ENCODE measurements at places on chromosomes 12 and 14. TPM values are rescaled to one million over a fixed set of nuclear protein-coding genes. Genes with fewer than 3 reads are reported as not detected.

Gene BICDL1
- total RNA-seq = 128 TPM

Gene CISTR
- not detected for total RNA-seq

Gene KRT75
- total RNA-seq = not detected

Gene CLEC4C
- total RNA-seq = not detected

Gene PLEKHH1
- total RNA-seq = 2.2 TPM

Gene NEUROD4
- total RNA-seq = not detected

Gene HIP1R
- total RNA-seq = 21.2 TPM

Gene COCH
- total RNA-seq = 1.3 TPM

Gene TAS2R9
- total RNA-seq = not detected

GRCh38 chr12:19489168-19489567, 49.9 kb downstream of the AEBP2 start:
- H3K27ac ChIP-seq = no peak overlapping the region
- H3K36me3 ChIP-seq = peaks cover 16% of the 10 kb centered on the region
- DNase-seq = peak; percentile 17
- no peaks in the 10 kb centered on the region for H3K27me3 ChIP-seq
- peaks cover 36% of the 10 kb centered on the region for H3K4me1 ChIP-seq

- DNase-seq = peak; percentile 97
- peak within 1 kb of the TSS; percentile 31 for H3K27ac ChIP-seq
- peak within 1 kb of the TSS; percentile 77 for H3K4me3 ChIP-seq
- H3K36me3 ChIP-seq = no peaks in the 10 kb centered on the region
- H3K4me1 ChIP-seq = peaks cover 26% of the 10 kb centered on the region
Observed at GRCh38 chr12:12999959-13000615, at the start of gene HEBP1. Gene HEBP1 (minus strand): TSS chr12:13000265. CDS start chr12:13000114, 151 bp downstream.

GRCh38 chr12:105226219-105226618, 9.8 kb downstream of the APPL2 start:
- H3K27ac ChIP-seq = no peak overlapping the region
- peak; percentile 41 for DNase-seq
- H3K4me1 ChIP-seq = peaks cover 45% of the 10 kb centered on the region
- peaks cover 21% of the 10 kb centered on the region for H3K36me3 ChIP-seq
- H3K4me3 ChIP-seq = no peak overlapping the region
- H3K27me3 ChIP-seq = no peaks in the 10 kb centered on the region

DNA sequence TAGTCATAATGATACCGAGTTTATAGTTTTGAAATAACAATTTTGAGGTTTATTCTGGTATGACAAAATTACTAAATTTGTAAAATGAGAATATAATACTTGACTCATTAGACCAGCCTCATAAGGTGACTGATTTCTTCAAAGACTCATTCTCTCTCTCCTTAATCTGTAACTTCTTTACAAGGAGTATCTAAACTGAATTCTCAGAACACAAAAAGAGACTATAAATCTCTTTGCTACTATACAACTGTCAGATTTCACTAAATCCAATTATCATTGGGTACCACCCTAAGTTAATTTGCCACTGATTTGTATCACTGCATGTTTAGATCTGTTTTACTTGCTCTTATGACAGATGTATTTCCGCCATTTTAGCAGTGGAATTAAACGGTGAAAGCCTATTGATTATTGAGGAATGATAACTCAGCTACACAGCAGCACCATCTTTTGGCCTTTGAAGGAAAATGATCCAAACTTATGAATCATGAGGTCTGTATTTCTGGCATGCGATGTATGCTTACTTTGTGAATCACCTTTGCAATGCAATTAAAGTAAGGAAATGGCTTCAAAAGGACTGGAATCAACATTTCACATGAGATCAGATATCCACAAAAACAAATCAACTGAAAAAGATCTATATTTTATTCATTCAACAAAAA, 161.2 kb downstream of the RERGL start:
- DNase-seq = no peak
- H3K27ac ChIP-seq = no peak overlapping the region
- no peaks in the 10 kb centered on the region for H3K36me3 ChIP-seq
- no peak overlapping the region for H3K4me3 ChIP-seq
- H3K27me3 ChIP-seq = no peaks in the 10 kb centered on the region

GRCh38 chr12:51242120-51242519, 3.5 kb downstream of the DAZAP2 start:
- peaks cover 63% of the 10 kb centered on the region for H3K4me1 ChIP-seq
- no peak overlapping the region for H3K4me3 ChIP-seq
- H3K27me3 ChIP-seq = no peaks in the 10 kb centered on the region

GRCh38 chr14:53354336-53354735, 201.2 kb upstream of the DDHD1 start:
- H3K4me3 ChIP-seq = no peak overlapping the region
- H3K27ac ChIP-seq = no peak overlapping the region
- no peak for DNase-seq
- no peaks in the 10 kb centered on the region for H3K36me3 ChIP-seq
- H3K27me3 ChIP-seq = no peaks in the 10 kb centered on the region

DNA sequence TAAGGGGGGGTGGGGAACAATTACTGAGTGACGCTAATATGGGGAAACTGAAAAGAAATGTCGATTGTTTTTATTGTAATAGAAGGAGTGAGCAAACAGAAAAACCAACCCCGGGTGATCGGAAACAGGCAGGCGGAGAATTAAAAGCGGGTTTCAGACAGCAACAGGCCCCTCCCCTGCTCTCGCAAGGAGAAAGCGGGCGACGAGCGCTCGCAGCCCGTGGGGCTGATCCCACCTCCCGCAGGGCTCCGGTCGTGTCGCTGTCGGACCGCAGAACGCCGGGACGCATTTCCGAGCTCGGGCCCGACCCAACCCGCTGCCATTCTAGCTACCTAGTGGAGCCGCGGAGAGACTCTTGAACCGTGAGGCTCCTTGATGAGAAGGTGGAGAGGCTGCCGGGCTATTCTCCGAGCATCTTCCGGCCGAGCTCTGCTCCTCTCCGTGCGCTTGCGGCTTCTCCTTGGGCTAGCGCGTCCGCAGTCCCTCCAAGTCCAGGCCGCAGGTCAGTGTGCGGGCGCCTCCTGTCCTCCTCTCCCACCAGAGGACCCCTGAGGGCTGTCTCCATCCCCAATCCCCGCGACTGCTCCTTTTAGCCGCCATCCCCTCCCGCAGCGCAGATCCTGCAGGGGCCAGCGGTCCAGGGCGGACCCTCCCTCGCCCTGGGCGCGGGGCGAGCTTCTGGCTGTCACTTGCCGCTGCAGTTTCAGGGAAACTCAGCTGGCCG, 4.1 kb upstream of the PAX9 start:
- H3K27ac ChIP-seq = no peak overlapping the region
- H3K4me3 ChIP-seq = no peak overlapping the region
- peaks cover 42% of the 10 kb centered on the region for H3K4me1 ChIP-seq
- DNase-seq = no peak
- peaks cover 94% of the 10 kb centered on the region for H3K27me3 ChIP-seq

- H3K36me3 ChIP-seq = no peaks in the 10 kb centered on the region
- no peak overlapping the region for H3K27ac ChIP-seq
- no peak overlapping the region for H3K4me3 ChIP-seq
- H3K4me1 ChIP-seq = no peaks in the 10 kb centered on the region
- no peak for DNase-seq
- no peaks in the 10 kb centered on the region for H3K27me3 ChIP-seq
Observed at GRCh38 chr12:58765653-58766512, 154.4 kb downstream of the LRIG3 start.

DNA sequence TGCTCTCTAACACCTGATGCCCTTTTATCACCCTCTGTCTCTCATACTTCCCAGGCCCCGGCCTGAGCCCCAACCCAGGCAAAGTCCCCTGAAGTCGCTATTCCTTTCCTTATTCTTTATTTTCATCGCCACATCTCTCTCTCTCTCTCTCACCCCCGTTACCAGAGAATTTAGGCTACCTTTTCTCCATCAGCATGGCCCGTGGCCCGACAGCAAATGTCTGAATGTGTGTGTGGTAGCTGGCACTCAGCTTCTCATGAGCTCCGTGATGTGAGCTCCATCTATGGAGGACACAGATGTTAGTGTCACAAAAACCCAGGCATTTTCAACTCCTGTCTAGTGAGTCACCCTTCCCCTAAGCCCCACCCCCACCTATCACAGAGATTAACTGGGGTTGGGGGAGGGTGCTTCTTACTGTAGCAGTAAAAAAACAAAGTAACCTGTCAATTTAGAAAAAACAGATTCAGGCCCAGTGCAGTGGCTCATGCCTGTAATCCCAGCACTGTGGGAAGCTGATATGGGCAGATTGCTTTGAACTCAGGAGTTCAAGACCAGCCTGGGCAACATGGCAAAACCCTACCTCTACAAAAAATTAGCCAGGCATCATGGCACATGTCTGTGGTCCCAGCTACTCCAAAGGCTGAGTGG, 53.8 kb downstream of the VCPKMT start:
- H3K27me3 ChIP-seq = no peaks in the 10 kb centered on the region
- H3K4me3 ChIP-seq = peak overlapping the region; percentile 85
- H3K27ac ChIP-seq = peak overlapping the region; percentile 98
- peak; percentile 94 for DNase-seq

DNA sequence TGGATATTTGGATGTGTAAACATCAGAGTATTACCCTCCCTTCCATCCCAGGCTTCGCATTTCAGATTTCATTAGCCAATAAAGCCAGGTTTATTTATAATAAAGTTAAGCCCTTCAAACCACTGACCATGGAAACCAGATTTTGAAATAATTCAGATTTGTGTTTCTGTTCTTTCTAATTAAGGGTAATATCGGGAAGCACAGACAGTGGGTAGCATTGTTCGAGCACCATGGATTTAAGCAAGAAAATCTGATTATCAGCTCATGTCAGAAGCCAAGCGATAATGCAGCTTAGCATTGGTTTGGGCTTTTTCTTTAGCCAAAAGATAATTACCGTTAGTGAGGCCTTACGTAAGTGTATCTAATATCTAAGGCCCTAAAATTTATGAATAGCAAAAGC, 116.1 kb downstream of the C12orf42 start:
- no peaks in the 10 kb centered on the region for H3K4me1 ChIP-seq
- no peak for DNase-seq
- H3K27me3 ChIP-seq = no peaks in the 10 kb centered on the region
- no peak overlapping the region for H3K27ac ChIP-seq

DNA sequence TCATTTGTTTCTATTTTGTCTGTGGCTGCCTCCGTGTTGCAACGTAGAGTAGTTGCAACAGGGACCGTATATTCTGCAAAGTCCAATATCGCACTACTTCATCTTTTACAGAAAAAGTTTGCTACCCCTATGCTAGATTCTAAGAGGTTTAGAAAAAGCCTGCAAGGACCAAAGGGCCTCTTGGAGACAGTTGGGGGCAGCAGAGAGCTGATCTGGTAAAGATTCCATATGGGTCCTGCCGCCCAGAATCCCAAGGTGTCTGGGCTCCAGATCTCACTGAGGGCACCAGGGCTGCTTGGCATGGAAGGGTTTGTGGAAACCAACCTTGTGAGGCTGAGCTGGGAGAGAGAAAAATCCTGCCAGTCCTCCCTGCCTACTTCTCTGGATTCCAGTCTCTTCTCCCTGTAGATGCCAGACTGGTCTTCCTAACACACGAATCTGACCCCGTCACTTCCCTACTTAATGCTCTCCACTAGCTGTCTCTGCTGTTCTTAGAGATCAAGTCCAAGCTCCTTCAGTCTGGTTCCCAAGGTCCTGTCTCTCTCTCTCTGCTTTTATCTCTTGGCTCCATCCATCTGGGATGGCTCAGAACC, 74.6 kb downstream of the GLRX5 start:
- no peak overlapping the region for H3K4me3 ChIP-seq
- DNase-seq = peak; percentile 27
- H3K27ac ChIP-seq = no peak overlapping the region

- H3K27ac ChIP-seq = no peak overlapping the region
- H3K4me1 ChIP-seq = no peaks in the 10 kb centered on the region
- no peak overlapping the region for H3K4me3 ChIP-seq
- no peaks in the 10 kb centered on the region for H3K36me3 ChIP-seq
Observed at GRCh38 chr12:5318874-5319273, 113.0 kb upstream of the NTF3 start.

- H3K4me3 ChIP-seq = no peak overlapping the region
- peaks cover 5% of the 10 kb centered on the region for H3K27me3 ChIP-seq
- no peak overlapping the region for H3K27ac ChIP-seq
- H3K4me1 ChIP-seq = no peaks in the 10 kb centered on the region
- DNase-seq = no peak
- no peaks in the 10 kb centered on the region for H3K36me3 ChIP-seq
Observed at GRCh38 chr14:95330591-95331370, 11.1 kb upstream of the CLMN start.

DNA sequence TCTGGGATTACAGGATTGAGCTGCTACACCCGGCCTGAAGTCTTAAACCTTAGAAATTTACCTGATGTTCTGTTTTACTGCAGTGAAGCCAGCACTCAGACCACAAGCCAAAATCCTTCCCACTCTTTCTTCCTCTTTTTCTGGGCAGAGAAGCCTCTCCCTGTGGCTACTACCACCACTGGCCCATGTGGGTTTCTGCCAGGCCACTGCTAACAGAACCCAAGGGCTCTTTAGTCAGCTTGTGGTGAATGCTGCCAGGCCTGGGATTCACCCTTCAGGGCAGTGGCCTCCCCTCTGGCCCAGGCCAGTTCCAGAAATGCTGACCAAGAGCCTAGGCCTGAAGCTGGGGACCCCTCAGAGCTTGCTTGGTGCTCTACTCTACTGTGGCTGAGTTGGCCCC, 35.3 kb downstream of the GAS2L3 start:
- no peaks in the 10 kb centered on the region for H3K36me3 ChIP-seq
- DNase-seq = no peak
- H3K4me1 ChIP-seq = no peaks in the 10 kb centered on the region
- H3K4me3 ChIP-seq = no peak overlapping the region
- H3K27ac ChIP-seq = no peak overlapping the region

GRCh38 chr12:15253990-15254389, 32.8 kb upstream of the RERG start:
- H3K36me3 ChIP-seq = no peaks in the 10 kb centered on the region
- H3K4me1 ChIP-seq = no peaks in the 10 kb centered on the region
- H3K27ac ChIP-seq = no peak overlapping the region
- H3K27me3 ChIP-seq = peaks cover 31% of the 10 kb centered on the region

DNA sequence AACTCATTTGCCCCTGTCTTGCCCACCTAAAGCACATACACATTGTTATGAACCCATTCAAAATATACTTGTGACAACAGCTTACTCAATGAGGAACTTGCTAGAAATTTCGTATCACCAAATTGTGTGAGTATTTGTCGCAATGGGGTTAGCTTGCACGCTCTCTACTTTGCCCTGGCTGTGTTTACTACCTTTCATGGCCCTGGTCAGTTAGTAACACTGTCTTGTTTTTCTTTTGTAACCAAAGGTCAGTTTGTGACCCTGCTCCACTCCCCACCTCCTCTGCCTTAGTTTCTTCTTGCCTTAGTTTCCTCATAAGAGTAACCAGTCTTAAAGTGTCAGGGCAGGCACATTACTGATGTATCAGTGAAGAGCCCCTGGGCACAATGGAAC, 205.8 kb upstream of the EEA1 start:
- H3K27ac ChIP-seq = no peak overlapping the region
- H3K4me1 ChIP-seq = peaks cover 12% of the 10 kb centered on the region
- no peak for DNase-seq
- H3K36me3 ChIP-seq = no peaks in the 10 kb centered on the region
- no peak overlapping the region for H3K4me3 ChIP-seq

- no peak overlapping the region for H3K4me3 ChIP-seq
- no peak overlapping the region for H3K27ac ChIP-seq
- DNase-seq = no peak
- no peaks in the 10 kb centered on the region for H3K4me1 ChIP-seq
- H3K36me3 ChIP-seq = no peaks in the 10 kb centered on the region
Observed at GRCh38 chr12:75690296-75690955, 179.0 kb upstream of the KRR1 start.
